ENCODE measurements at places on chromosomes 3 and 15. TPM values are rescaled to one million over a fixed set of nuclear protein-coding genes. Genes with fewer than 3 reads are reported as not detected.

GRCh38 chr3:171160325-171160724 is 133.8 kb upstream of the SLC2A2 start:
- DNase-seq, result no peak

DNA sequence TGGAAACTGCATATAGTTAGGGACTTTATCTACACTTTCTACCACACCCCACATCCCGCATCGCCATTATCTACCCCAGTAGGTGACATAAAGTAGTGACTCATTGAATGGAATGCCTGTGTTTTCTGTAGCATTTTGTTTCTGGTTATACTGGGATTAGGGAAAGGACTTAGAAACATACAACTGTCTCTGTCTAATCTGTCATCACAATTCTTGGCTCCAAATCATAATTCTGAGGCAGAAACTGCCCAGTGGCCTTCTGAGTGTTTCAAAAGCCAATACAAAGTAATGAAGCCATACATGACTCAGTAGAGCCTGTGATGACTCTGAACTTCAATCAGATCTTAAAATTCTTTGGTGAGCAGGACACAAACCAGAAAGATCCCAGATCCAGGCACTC is 115.7 kb upstream of the CHRM5 start:
- DNase-seq, result no peak

GRCh38 chr3:12799525-12800440 is 3.3 kb downstream of the CAND2 start:
- DNase-seq, result no peak

DNA sequence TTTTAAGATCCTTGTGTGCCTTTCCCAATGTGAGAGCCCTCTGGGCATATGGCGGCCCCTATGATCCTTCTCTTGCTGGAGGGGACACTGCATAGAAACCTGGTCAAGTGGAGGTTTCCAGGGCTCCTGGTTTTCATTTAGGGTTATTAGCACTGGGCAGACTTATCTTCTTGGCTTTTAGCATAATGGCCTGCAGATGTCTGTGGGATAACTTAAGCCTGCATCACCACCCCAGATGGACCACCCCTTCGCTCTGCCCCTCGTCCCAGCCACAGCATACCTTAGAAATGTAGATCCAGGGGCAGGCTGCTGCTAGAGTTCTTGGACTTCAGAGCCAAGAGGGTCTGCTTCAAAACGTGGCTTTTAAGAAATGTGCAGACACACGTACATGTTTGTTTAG is 340.3 kb upstream of the CTDSPL start:
- DNase-seq, result no peak

Gene PEX5L
- total RNA-seq, result not detected

Data from G401 (cell line).